Activated naive CD8-positive, alpha-beta T cell treated with anti-CD3 and anti-CD28 coated beads, Interleukin-2, amount 10 ng/mL, durations not matched to agents 7 days and 5 days (primary cell): ENCODE measurements at places on chromosomes 5 and 9. TPM values are rescaled to one million over a fixed set of nuclear protein-coding genes. Genes with fewer than 3 reads are reported as not detected.
A peak's percentile ranks its signal among the peaks of the same experiment; 100 is the strongest.

DNA sequence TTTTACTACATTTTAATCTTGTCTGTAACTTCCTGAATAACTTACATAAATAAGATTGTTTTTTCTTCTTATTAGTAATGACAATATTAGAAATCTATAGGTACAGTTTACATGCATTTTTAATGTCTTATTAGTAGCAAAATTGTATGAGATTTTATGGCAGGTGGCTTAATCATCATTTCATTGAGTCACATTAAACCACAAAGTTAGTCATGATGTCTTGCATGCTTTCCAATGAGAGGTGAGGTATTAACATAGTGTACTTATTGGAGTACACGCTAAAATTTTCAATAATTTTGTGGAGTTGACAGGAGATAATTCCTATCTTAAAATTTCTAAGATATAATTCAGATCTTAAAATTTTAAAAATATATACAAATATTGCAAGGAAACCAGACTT is 989.6 kb upstream of the ARRDC3 start:
- no peaks in the 10 kb centered on the region for H3K27me3 ChIP-seq
- no peak overlapping the region for H3K4me3 ChIP-seq
- H3K36me3 ChIP-seq, result no peaks in the 10 kb centered on the region
- no peak for DNase-seq
- no peaks in the 10 kb centered on the region for H3K4me1 ChIP-seq

GRCh38 chr5:111495159-111495558 is 17.2 kb downstream of the STARD4 start:
- no peaks in the 10 kb centered on the region for H3K27me3 ChIP-seq
- H3K4me3 ChIP-seq, result no peak overlapping the region
- peaks cover 44% of the 10 kb centered on the region for H3K36me3 ChIP-seq

- H3K4me1 ChIP-seq, result peaks cover 25% of the 10 kb centered on the region
- H3K4me3 ChIP-seq, result no peak overlapping the region
- no peak overlapping the region for H3K27ac ChIP-seq
- no peak for DNase-seq
These were observed 3.5 kb downstream of the SPOUT1 start for GRCh38 chr9:128825923-128826700.

- no peak overlapping the region for H3K27ac ChIP-seq
- H3K27me3 ChIP-seq, result peaks cover 16% of the 10 kb centered on the region
- peaks cover 2% of the 10 kb centered on the region for H3K36me3 ChIP-seq
These were observed 42.2 kb upstream of the PDE8B start for GRCh38 chr5:77168161-77168878.

ALDH1A1 gene
- 1.3 TPM for total RNA-seq

DNA sequence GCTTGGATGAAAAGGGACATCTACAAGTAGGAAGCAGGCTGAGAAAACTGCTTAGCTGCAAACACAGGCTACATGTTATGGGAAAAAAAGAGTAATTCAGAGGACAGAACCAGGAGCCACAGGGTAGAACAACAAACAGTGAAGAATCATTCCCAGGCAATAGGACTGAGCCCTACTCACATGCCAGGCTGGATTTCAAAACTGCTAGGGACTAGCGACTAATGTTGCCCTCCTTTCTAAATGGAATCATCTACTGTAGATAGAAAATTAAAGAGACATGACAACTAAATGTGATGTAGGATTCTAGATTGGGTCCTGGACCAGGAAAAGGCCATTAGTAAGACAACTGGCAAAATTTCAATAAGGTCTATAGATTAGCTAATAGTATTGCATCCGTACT is 15.3 kb downstream of the NRG2 start:
- H3K4me1 ChIP-seq, result peaks cover 2% of the 10 kb centered on the region
- no peaks in the 10 kb centered on the region for H3K36me3 ChIP-seq
- peaks cover 23% of the 10 kb centered on the region for H3K27me3 ChIP-seq
- H3K4me3 ChIP-seq, result no peak overlapping the region
- H3K27ac ChIP-seq, result no peak overlapping the region
- no peak for DNase-seq

CTXN3 gene
- total RNA-seq, result not detected

SNCB gene
- not detected for total RNA-seq

GRCh38 chr9:81292056-81292805 is 397.1 kb downstream of the TLE1 start:
- H3K27ac ChIP-seq, result no peak overlapping the region
- DNase-seq, result no peak
- no peak overlapping the region for H3K4me3 ChIP-seq

- no peak for DNase-seq
- H3K27me3 ChIP-seq, result peaks cover 72% of the 10 kb centered on the region
- H3K4me1 ChIP-seq, result no peaks in the 10 kb centered on the region
These were observed 6.0 kb downstream of the ISL1 start for GRCh38 chr5:51389288-51389576.

DNA sequence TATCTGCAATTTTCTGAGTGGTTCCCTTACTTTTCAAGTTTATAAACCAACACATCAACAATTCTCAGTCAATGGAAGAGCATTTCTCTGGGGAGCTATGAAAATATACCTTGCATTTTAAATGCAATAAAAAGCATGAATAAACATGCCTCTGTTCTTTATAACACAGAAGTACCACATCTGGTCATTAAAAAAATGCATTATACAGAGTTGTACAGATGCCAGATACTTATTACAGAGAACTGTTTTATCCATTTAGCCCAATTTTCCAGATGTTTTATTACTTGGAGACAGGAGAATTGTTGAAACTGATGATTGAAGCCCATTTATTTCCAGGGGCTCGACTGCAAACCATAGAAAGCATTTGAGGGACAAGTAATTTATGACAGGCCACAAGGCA is 19.2 kb upstream of the HEXB start:
- DNase-seq, result no peak
- H3K27ac ChIP-seq, result no peak overlapping the region
- H3K4me1 ChIP-seq, result no peaks in the 10 kb centered on the region
- H3K4me3 ChIP-seq, result no peak overlapping the region
- peaks cover 27% of the 10 kb centered on the region for H3K27me3 ChIP-seq

TOR4A gene
- total RNA-seq, result 8.2 TPM

DNA sequence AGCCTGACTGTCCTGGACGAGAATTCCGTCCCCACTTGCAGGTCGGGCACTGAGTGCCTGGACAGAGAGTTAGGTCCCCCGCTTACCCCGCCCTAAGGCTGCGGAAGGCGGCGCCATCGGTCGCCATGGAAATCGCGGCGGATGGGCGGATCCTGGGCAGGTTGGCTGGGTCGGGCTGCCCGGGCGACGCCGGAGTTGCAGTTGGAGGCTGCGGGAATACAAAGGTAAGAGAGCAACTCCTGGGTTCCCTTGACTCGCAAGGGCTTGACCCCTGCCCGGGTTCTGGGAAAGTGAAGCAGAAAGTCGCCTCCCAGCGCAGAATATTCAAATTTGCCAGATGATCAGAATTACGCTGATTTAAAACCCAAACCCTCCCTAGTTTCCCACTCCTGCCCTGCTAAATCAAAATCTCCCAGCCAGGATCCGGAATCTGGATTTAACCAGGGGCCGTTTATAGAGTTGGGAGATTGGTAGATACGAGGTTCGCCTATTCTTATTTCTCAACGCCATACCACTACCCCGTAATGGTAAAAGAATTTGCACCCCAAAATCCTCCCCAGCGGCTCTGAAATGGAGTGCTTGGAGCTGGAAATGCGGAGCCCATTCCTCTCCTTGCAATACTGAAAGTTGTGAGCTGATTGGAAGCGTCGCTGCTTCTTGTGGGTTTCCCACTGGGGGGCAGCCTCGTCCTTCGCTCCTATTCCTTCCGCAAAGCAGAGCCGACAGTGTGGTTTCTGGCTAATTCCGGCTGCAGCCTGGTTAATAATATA is 156.4 kb upstream of the RASEF start:
- peaks cover 3% of the 10 kb centered on the region for H3K4me1 ChIP-seq
- H3K36me3 ChIP-seq, result no peaks in the 10 kb centered on the region
- DNase-seq, result peak; percentile 50
